Activated CD4-positive, alpha-beta T cell treated with anti-CD3 and anti-CD28 coated beads, Interleukin-2, amount 50 U/mL, for 24 hours (primary cell): ENCODE measurements at places on chromosomes 2 and 18.

GRCh38 chr18:76376668-76377358, 118.2 kb downstream of the ZNF516 start:
- no peak for DNase-seq

GRCh38 chr2:3596901-3597417, 2.0 kb downstream of the COLEC11 start:
- DNase-seq = no peak

GRCh38 chr18:23547306-23547705, 39.0 kb downstream of the NPC1 start:
- no peak for DNase-seq

DNA sequence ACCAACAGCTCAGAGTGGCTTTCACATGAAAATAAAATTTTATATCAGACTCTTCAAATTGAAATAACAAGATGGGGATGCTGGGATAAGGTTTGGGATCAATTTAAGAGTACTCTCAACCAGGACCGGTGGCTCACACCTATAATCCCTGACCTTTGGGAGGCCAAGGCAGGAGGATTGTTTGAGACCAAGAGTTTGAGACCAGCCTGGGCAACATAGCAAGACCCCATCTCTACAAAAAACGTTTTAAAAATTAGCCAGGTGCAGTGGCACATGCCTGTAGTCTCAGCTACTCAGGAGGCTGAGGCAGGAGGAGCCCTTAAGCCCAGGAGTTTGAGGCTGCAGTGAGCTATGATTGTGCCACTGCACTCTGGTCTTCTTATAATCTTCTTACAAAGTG, 2.6 kb downstream of the LMAN2L start:
- DNase-seq = no peak

GRCh38 chr2:167504695-167505094, 616.4 kb downstream of the XIRP2 start:
- DNase-seq = no peak

DNA sequence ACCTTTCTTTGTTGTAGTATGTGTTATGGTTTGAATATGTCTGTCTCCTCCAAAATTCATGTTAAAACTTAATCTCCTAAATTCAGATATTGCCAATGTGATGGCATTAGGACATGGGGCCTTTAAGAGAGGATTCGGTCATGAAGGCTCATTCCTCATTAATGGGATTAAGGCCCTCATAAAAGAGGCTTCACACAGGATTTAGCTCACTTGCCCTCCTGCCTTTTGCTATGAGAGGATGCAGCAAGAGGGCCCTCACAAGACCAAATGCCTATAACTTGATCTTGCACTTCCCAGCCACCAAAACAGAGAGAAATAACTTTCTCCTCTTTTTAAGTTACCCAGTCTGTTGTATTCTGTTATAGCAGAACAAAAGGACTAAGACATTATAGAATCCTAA, 19.7 kb downstream of the ZBTB14 start:
- DNase-seq = no peak

DNA sequence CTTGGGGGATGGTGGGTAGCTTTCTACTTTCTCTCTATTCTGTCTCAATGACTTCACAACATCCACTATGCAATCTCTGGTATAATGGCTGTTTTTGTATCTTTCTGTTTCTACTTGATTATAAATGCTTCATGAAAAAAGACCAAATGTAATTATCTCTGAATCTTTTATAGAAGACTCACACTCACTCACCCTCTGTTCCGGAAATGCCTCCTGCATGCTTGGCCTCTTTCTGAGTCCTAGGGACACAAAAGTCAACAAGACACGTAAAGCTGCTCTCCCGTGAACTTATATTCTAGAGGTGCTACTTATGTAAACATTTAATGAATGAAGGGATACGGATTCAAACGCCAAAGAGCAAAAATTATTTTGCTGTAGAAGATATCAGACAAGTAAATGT, 502.2 kb upstream of the SOX11 start:
- DNase-seq = no peak

DNA sequence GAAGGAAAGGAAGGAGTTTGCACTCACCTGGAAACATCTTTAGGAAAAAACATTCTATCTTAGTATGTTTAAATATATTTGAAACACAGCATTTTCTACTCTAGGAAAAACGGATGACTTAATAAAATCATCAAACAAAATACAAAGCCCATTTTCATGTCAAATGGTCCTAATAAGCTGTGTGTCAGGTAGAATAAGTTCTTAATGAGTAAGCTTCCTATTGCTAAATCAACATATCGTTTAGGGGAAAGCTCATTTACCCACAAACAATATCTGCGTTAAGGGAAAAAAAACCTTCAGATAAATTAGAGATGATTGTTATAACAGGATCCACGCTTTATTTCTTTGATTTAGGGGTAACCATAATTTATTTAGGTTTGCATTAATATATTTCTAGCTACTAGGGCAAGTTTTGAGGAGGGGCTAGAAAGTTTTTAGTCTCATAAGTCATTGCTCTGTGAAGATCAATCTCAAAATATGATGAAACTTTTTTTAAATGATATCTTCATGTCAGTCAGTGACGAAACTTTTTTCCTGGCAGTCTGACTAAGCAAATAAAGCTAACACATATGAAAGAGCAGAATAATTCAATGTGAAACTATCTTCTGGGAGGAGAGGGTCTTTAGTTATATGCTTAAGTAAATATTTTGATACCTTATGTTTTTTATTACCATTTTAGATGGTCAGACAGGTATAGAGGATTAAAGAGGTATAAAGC, 147.1 kb downstream of the WDSUB1 start:
- no peak for DNase-seq

DNA sequence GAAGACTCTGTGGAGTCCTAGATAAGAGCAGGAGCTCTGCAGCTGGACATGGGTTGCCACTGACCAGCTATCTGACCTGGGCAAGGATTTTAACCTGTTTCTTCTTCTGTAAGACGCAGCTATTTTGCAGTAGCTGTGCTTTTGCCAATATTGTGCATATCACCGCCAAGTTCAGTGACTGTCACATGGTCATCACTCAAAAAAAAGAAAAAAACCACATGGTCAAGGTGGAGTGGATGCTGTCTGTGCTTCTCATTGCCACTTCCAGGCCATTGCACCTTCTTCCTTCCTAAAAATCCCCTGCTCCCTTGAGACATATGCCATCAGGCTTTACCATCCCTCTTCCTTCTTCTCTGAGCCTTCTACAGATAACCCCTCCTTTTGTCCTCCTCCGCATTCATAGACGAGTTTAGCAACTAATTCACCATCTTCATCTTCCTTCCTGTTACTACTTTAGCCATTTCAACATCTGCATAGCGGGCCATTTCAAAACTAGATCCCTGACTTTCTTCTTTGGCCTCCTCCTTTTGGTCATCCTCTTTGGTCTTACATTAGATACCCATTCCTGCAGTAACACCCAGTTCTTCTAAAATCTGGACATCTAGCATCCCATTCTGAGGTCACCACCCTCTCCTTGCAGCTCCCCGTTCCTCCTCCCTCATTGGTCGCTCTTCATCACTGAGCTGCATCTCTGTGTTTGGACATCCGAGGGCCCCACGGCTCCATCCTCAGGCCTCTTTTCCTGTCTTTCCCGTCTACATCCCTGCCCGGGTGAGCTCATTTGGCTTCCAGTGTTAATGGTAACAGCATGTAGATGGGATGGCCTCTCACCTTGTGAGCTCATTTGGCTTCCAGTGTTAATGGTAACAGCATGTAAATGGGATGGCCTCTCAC, 17.8 kb downstream of the RNF144A start:
- DNase-seq = no peak
